ENCODE measurements at places on chromosomes 13 and 19. TPM values are rescaled to one million over a fixed set of nuclear protein-coding genes. Genes with fewer than 3 reads are reported as not detected.

- no peak overlapping the region for H3K27ac ChIP-seq
- no peaks in the 10 kb centered on the region for H3K27me3 ChIP-seq
Measured at GRCh38 chr13:72662548-72662947, 64.9 kb downstream of the MZT1 start.

The KLK7 gene
- 98.1 TPM for total RNA-seq

GRCh38 chr19:50007170-50007569 lies 18.0 kb downstream of the VRK3 start:
- H3K36me3 ChIP-seq = peaks cover 21% of the 10 kb centered on the region
- H3K27ac ChIP-seq = no peak overlapping the region

DNA sequence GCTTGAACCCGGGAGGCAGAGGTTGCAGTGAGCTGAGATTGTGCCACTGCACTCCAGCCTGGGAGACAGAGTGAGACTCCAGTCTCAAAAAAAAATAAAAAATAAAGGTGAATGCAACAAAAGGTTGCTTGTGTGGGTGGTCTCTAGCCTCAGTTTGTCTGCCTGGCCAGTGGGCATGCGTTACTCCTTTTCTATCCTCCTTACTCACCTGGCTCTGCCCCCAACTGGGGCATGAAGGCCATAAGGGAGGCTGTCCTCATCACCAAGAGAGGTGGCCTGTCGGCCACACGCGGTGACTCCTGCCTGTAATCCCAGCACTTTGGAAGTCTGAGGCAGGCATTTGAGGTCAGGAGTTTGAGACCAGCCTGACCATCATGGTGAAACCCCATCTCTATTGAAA lies 1.9 kb upstream of the JUND start:
- H3K4me1 ChIP-seq = peaks cover 21% of the 10 kb centered on the region
- H3K27me3 ChIP-seq = no peaks in the 10 kb centered on the region
- DNase-seq = no peak
- no peak overlapping the region for H3K27ac ChIP-seq

GRCh38 chr19:56314018-56314380 lies 640 bp downstream of the ZSCAN5A start:
- peak; percentile 45 for DNase-seq
- H3K4me3 ChIP-seq = peak overlapping the region; percentile 77
- H3K27ac ChIP-seq = peak overlapping the region; percentile 88
- H3K27me3 ChIP-seq = no peaks in the 10 kb centered on the region
- H3K4me1 ChIP-seq = peaks cover 15% of the 10 kb centered on the region

DNA sequence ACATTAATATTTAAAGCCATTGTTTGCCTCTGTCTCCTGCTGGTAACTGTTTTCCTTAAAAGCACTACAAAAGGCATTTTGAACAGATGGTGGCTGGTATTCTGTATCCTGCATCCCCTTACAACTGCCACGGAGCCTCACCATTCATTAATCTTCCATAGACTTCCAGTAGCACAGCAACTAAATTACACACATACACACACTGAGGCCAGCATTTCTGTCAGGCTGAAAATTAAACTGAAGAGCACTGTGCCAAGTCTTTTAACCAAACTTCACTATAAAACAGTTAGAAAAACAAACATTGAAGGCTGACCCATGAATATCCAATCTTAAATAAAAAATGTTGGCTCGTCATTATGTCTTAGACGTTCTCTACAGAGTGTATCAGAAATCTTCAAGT lies 697.8 kb downstream of the DACH1 start:
- H3K27me3 ChIP-seq = no peaks in the 10 kb centered on the region
- H3K4me3 ChIP-seq = no peak overlapping the region
- DNase-seq = no peak

- no peak overlapping the region for H3K27ac ChIP-seq
- H3K36me3 ChIP-seq = no peaks in the 10 kb centered on the region
- H3K4me3 ChIP-seq = no peak overlapping the region
- DNase-seq = no peak
Measured at GRCh38 chr13:111911121-111911720, 155.7 kb upstream of the SOX1 start.

GRCh38 chr13:33111414-33112110 lies 95.3 kb downstream of the KL start:
- H3K27ac ChIP-seq = no peak overlapping the region

DNA sequence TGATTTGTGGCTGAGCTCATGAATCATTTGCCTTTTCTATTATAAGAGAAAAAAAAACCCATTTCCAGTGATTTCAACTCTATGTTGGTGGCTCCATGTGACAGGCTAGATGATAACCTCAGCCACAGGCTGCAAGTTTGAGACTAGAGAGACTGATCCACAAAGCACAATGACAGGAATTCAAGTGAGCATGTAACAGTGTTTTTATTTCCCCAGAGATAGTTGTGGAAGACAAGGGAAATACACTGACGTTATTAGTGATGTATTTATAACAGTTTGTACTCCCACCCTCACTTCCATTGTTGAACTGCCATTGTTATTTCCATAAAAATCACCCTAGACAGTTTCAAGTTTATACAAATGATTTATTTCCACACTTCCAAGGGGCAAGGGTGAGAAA lies 27.9 kb upstream of the EDNRB start:
- H3K36me3 ChIP-seq = no peaks in the 10 kb centered on the region
- no peaks in the 10 kb centered on the region for H3K27me3 ChIP-seq
- DNase-seq = no peak
- no peak overlapping the region for H3K27ac ChIP-seq
- H3K4me3 ChIP-seq = no peak overlapping the region
